Omental fat pad (tissue), 4 donors: ENCODE measurements at places on chromosomes 3 and 15. TPM values are rescaled to one million over a fixed set of nuclear protein-coding genes. Genes with fewer than 3 reads are reported as not detected.

- no peak for DNase-seq
Measured at GRCh38 chr3:52044869-52045619, 11.3 kb downstream of the DUSP7 start.

GRCh38 chr3:189258261-189258660 is 86.5 kb downstream of the TPRG1 start:
- DNase-seq, result no peak

DNA sequence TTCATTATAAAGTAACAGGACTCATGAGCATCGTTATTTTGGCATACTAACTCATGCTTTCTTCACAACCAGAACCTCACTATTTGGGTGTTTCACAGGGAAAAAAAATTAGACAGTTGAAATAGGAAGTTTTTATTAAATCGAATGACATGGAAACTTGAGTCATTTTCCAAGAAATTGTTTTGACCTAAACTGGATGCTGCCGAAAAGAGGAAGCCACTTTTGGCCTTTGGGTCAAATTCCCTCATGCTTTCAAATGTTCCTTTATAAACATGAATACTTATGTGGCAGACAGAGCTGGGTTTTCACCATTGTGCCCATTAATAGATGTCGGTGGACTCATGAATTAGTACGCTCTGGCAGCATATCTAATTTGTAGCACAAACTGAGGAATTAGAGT is 224.9 kb downstream of the MCTP2 start:
- no peak for DNase-seq

DNA sequence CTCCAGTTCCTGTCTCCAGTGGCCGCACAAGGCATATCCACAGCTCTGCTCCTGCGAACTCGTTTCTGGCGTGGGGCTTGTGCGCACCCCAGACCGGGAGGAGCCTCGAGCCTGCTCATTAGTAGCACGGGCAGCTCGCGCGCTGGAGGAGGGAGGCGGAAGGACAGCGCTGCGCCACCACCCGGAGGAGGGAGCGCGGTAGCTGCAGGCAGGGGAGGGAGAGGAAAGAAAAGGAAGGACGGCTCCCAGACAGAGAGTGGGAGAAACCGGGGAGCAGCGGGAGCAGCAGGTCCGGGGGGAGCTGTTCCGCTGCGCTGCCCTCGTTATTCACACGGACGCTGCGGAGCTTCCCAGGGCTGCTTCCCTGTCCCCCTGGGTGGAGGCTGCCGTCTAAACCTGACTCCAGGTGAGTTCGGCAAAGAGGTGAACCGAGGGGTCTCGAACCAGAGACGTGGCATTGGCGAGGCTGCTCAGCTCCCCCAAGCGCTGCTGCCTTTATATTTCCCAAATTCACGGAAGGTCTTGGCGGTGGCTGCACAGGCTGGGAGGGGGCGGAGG is 121.3 kb upstream of the ZNF717 start:
- DNase-seq, result no peak

- DNase-seq, result no peak
Measured at GRCh38 chr3:9782770-9783169, 9.5 kb downstream of the TADA3 start.

Gene LEKR1
- not detected for total RNA-seq
